ENCODE measurements at places on chromosomes 16 and 17. TPM values are rescaled to one million over a fixed set of nuclear protein-coding genes. Genes with fewer than 3 reads are reported as not detected.

- DNase-seq: no peak
These were observed 30.1 kb downstream of the VPS35 start for GRCh38 chr16:46658925-46659324.

The HBA1 gene
- 505 TPM for polyA plus RNA-seq

- no peak for DNase-seq
These were observed 16.6 kb downstream of the CHAD start for GRCh38 chr17:50451943-50452629.

The SLC38A8 gene
- 0.17 TPM for polyA plus RNA-seq

DNA sequence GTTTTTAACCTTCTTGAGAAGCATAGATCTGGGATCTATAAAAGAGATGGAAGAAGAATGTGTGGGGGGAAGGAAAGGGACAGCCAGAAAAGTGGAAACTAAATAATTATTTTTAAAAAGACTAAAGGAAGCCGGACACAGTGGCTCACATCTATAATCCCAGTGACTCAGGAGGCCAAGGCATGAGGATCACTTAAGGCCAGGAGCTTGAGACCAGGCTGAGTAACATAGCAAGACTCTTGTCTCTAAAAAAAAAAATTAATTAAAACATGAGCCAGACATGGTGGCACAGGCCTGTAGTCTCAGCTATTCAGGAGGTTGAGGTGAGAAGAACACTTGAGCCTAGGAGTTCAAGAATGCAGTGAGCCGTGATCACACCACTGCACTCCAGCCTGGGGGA, 335.1 kb downstream of the GRIN2A start:
- DNase-seq: no peak

GRCh38 chr16:49592546-49593423, 219.2 kb downstream of the C16orf78 start:
- no peak for DNase-seq

- peak; percentile 57 for DNase-seq
These were observed 3.0 kb upstream of the CHD3 start for GRCh38 chr17:7885367-7886226.

- DNase-seq: no peak
These were observed 48.1 kb downstream of the RMI2 start for GRCh38 chr16:11393366-11393765.

- DNase-seq: peak; percentile 89
These were observed 123.8 kb downstream of the SMG6 start for GRCh38 chr17:2179615-2180295.

The GP1BA gene
- polyA plus RNA-seq: 2.4 TPM

GRCh38 chr17:40176754-40177110, 538 bp upstream of the RAPGEFL1 start:
- no peak for DNase-seq

- no peak for DNase-seq
These were observed 11.5 kb downstream of the MAPT start for GRCh38 chr17:45905814-45906213.

- DNase-seq: no peak
These were observed 7.9 kb downstream of the DDX19B start for GRCh38 chr16:70306880-70307279.

DNA sequence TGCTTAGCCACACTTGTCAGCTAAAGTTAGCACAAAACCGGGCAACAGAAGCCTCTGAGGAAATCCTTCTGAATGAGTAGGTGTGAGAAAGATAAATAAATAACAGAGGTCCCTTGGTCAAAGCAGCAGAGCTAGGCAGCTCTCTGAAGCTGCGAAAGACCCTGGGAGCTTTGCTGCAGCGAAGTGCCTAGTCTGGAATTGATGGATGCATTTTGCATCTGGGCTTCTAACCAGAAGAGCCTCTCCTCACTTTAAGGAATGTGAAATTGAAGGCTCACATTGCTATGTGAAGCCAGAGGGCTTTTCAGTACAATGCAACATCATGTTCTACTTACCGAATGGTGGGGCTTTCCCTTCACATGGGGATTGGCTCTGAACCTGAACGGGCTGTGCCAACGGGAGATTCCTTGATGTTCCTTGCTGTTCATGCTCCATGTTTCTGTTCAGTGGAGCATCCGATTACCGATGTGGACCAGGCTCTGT, 274.6 kb downstream of the HS3ST3B1 start:
- DNase-seq: no peak

The EVPLL gene
- 0.64 TPM for polyA plus RNA-seq

The ARL2BP gene
- polyA plus RNA-seq: 78.3 TPM

- no peak for DNase-seq
These were observed 11.0 kb upstream of the CCR7 start for GRCh38 chr17:40576113-40576740.

GRCh38 chr17:59846394-59847165, 46.2 kb downstream of the TUBD1 start:
- DNase-seq: no peak

DNA sequence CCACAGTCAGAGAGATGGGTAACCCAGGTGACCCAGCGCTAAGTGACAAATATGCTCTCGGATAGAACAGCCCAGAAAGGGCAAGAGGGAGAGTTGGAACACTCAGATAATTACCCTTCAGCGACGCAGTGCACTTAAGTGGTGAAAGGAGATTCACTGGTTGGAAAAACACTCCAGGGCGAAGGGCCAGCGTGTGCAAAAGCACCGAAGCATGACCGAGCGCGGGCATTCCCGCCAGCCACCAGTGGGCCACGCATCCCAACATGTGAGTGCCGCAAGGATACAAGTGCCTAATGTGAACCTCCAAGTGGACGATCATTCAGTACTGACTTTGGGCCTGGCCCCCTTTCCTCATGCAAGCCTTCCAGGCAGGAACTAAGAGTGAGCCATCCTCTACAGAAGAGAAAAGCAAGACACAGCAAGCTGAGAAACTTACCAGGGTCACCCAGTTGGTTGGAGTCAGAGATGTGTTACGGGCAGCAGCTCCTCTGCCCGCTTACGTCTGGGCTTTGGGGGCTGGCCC, 258.4 kb downstream of the C16orf95 start:
- no peak for DNase-seq

The CA5A gene
- 0.04 TPM for polyA plus RNA-seq

DNA sequence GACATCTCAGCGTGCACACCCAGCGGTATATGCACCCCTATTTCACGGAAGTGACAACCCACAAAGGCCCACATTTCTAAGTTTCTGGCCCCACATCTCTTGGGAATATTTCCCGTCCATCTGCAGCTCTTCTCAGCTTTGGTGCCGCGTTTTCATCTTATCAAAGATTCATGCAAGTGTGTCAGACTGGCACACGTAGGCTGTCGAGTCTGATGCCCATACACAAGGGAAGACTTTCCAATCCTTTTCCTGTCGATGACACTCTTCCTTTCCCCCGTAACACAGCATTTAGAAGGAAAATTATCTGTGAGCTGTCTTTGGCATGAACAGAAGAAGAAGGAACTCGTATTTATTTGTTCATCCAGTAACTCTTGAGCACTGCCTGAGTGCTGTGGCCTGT, 83.0 kb downstream of the SHISA6 start:
- no peak for DNase-seq

The PARD6A gene
- polyA plus RNA-seq: 3.2 TPM

GRCh38 chr17:72404872-72405271, 284.1 kb downstream of the SOX9 start:
- DNase-seq: no peak

The FXR2 gene
- 42.2 TPM for polyA plus RNA-seq

The PRR15L gene
- polyA plus RNA-seq: 24.6 TPM

DNA sequence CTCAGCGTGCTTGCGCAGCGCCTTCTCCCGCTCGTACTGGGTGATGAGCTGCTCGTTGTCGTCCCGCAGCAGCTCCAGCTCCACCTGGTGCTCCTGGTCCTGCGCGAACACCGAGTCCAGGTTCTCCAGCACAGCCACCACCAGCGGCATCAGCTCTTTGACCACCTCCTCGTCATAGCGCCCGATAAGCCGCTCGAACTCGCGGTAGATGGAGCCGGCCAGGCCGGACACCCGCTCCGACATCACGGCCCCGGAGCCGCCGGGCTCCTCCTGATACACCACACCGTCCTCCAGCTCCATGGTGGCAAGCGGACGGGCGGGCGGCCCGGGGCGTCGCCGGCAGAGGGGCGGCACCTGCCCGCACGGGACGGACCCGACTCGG, 320 bp downstream of the SPAG9 start:
- DNase-seq: no peak

- DNase-seq: no peak
These were observed 50.8 kb upstream of the CDR2 start for GRCh38 chr16:22425036-22425801.

DNA sequence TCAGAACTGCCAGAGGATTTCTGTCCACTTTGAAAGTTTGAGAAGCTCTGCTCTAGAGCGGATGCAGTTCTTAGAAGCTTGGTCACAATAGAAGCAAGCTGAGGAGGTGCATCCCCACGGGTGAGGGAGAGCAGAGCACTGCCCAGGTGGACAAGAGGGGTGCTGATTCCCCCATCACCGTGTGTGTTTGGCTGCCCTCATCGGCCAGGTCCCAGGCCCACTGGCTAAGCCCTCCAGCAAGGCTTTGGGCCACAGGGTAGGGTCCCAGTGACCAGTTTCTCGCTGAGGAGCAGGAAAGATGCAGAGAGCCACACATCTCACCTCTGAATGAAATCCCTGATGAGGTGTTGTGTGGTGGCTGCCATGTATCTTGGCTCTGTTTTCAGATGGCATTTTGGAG, 26.9 kb downstream of the NMT1 start:
- DNase-seq: no peak

The ABCC6 gene
- polyA plus RNA-seq: 14.0 TPM

DNA sequence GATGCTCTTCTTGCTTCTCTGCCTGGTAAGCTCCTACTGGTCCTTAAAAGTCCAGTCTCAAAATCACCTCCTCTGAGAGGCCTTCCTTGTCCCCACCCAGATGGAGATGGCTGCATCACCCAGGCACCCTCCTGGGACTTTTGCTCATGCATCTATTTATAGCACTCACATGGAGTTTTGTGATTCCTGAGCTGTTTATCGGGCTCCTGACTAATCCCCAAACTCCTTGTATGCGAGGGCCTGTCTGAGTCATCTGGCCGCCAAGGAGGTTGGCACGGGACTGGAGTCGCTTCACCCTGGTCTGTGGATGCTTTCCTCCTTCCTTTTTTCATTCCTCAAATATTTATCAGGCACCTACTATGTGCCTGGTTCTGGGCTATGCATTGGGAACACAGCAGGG, 2.3 kb upstream of the MAP2K3 start:
- no peak for DNase-seq

The MT1F gene
- polyA plus RNA-seq: 49.5 TPM

The JPH3 gene
- 0.74 TPM for polyA plus RNA-seq

DNA sequence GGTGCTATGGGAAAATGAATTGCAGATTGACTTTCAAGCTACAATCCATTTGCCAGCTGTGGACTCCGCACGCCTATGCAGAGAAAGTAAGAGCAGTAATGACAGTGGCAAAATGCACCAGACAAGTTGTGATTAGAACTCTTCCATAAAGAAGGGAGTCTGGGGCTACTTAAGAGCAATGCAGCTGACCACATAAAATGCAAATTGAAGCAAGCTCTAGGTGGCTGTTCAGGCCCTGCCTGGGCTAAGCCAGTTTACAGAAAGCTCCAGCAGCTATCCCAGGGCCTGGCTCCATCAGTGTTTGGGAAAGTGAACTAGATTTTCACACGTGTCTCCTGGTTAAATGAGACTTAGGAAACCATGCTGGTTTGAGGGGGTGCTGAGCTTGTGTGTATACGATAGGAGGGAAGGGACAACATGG, 2.2 kb upstream of the MAP2K6 start:
- no peak for DNase-seq

GRCh38 chr17:10870336-10871050, 32.6 kb upstream of the PIRT start:
- DNase-seq: no peak

Measured in right renal cortex interstitium (tissue), 3 donors.